HuH-7 (cell line): ENCODE measurements at places on chromosomes 3 and 15.

- DNase-seq = no peak
Measured at GRCh38 chr3:43023746-43024145, 44.6 kb downstream of the GASK1A start.

- DNase-seq = no peak
Measured at GRCh38 chr3:155110022-155110421, 29.9 kb downstream of the MME start.

GRCh38 chr3:4290272-4290893 is 12.8 kb upstream of the SETMAR start:
- peak; percentile 21 for DNase-seq

- no peak for DNase-seq
Measured at GRCh38 chr3:59704292-59704691, 654.5 kb upstream of the CFAP20DC start.

GRCh38 chr3:142000325-142000870 is 124.0 kb downstream of the ATP1B3 start:
- no peak for DNase-seq

DNA sequence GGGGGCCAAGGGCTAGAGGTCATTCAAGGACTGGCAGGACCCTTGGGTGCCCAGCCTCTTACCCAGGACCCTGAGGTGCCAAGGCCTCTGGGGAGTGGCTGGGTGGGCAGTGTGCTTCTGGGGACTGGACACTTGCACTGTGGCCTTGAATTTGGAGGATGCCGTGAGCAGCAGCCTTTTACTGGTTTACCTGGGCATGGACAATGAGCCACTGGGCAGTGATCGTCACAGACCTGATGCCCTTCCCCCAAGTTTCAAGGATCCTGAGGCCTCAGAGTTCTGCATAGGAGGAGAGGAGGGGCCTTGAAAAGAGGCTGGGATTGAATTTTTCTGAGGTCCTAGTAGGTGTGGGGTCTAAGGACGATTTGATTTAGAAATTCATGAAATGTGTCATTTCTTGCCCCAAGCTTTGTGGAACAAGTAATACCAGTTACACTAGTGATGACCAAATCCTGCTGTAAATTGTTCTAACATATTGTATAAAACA is 146.1 kb upstream of the TPM1 start:
- DNase-seq = no peak

DNA sequence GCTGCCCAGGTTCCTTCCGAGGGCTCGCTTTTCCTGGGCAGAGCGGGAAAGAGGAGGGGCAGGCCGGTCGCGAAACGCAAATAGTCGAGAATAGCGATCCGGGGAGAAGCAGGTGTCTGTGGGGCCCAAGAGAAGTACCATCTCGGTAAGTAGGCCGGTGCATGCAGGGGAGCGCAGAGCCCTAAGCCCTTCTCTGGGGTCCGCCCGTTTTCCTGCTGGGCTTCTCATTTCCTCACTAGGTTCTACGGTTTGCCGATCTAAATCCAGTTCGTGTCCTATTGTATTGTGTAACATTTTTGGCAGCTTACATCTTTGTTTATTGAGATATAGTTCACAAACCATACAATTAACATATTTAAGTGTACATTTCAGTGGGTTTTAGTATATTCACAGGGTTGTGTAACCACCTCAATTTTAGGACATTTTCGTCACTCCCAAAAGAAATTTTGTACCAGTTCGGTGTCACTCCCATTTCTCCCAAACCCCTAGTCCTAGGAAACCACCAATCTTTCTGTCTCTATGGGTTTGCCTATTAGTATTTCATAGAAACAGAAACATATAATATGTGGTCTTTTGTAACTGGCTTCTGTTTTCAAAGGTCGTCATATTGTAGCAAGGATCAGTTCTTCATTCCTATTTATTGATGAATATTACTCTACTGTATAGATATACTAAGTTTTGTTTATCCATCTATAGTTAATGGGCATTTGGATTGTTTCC is 6.8 kb upstream of the TRIM69 start:
- DNase-seq = no peak
